ENCODE measurements at places on chromosomes 7 and 10.

- no peak for DNase-seq
Measured at GRCh38 chr10:5688587-5688986, 3.9 kb downstream of the TASOR2 start.

DNA sequence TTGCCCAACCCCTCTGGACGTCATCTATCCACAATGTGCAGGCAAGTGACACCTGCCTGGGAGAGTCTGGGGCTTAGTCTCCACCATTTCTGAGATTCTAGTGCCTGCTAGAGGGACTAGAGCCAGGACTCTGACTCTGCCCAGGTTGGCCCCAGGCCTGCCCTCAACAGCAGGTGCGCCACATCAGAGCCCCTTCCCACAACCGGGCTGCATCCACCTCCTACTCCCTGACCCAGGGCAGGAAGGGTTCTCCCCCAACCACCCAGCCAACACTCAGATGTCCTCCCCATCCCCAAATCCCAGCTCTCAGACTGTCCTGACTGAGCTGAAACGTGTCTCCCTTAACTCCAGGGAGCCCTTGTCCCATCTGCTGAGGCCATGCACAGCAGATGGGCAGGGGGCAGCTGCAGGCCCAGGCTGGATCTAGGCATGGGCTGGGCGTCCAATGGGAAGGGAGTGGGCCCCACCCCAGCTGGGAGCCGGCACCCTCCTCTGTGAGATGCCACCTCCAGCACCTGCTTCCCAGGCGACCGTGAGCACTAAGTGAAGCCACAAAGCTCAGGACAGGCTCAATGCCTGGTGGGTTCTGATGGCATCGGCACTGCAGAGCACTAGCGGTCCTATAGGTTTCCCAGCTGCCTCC lies 49.2 kb downstream of the RASGEF1A start:
- DNase-seq = no peak

GRCh38 chr10:124156524-124157260 lies 63.3 kb upstream of the CHST15 start:
- no peak for DNase-seq

DNA sequence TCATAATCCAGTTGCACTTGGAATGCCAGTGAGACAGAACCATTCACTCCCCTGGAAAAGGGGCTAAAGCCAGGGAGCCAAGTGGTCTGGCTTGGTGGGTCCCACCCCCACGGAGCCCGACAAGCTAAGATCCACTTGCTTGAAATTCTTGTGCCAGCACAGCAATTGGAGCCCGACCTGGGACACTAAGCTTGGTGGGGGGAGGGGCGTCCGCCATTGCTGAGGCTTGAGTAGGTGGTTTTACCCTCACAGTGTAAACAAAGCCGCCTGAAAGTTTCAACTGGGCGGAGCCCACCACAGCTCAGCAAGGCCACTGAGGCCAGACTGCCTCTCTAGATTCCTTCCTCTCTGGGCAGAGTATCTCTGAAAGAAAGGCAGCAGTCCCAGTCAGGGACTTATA lies 200.7 kb upstream of the NPSR1 start:
- DNase-seq = no peak

DNA sequence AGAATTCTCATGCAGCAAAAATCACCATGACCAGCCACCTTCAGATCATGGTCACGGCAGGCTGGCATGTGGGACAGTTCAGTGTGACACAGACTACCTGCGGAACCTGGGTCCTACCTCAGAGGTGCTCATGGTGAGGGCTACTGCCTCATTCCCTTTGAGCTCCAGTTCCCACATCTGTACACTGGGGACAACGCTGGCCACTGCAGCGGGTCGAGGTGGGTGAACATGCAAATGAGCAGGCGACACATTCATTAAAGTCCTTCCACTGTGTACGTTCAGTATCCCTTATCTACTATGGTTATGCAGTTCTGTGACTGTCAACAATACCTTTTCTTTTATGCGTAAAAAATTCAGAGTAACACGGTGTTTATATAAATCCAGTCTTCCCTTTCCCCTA lies 218.7 kb upstream of the AOAH start:
- DNase-seq = no peak

GRCh38 chr7:157908006-157908782 lies 571.4 kb downstream of the DNAJB6 start:
- DNase-seq = no peak

DNA sequence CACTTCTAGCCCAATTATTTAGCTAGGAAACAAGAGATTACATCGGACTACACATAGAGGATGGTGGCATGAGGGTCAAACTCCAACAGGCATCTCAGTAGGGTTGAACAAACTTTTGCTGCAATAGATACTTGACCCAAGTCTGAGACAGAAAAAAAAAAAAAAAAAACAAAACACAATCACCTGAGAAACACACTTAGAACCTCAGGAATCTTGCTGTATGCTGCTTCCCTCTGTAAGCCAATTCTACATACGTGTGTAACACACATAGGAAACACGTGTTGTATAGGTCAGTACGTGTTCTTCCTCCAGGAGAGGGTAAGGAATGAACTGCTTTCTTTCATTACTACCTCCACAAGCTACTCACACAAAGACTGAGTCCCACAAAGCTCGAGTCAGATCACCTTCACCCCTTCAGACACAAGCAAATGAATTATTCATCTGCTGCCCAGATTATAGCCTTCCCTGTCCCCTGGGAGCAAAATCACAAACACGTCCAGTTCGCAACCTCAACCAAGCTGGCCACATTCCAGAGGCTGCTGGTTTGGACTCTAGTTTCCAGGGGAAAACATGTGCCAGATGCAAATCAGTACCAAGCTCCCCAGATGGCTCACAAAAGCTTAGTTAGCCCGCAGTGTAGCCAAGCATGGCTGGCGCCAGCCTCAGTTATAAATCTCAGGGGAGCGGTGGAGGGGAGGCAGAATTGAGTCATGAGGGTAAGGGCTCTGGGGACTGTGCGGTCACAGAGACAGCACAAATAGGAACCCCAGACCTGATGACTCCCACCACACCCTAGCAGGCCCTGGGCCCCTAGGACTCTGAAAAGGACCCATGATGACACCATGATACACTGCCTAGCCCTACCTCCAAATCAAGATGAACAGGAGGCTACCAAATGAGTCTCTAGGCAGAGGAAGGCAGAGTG lies 15.1 kb downstream of the PSAP start:
- DNase-seq = no peak

DNA sequence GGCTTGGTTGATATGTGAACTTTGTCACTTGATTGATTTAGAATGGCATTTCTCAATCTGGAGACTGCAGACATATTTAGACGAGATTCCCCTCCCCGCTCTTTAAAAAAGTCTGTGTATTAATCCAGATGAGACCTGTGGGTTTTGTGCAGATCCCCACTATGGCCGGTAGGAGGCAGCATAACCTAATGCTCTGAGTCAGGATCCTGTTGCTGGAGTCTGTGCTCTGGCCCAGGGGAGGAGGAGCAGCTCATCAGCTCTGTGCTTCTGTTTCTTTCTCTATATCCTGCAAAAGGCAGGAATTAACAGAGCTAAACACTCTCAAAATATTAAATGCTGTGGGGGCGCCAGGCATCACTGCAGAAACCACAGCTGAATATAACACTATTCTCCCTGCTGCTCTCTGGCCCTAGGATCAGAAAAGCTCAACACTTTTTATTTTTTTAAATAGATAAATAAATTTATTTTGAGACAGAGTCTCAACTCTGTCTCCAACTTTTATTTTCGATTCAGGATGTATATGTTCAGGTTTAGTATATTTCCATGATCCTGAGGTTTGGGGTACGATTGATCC lies 23.9 kb upstream of the SEPHS1 start:
- DNase-seq = peak; percentile 72

GRCh38 chr7:157875230-157876179 lies 538.7 kb downstream of the DNAJB6 start:
- DNase-seq = no peak

GRCh38 chr7:129094501-129094900 lies 39.6 kb upstream of the TNPO3 start:
- no peak for DNase-seq

- no peak for DNase-seq
Measured at GRCh38 chr10:51319173-51319435, 244.8 kb downstream of the PRKG1 start.

DNA sequence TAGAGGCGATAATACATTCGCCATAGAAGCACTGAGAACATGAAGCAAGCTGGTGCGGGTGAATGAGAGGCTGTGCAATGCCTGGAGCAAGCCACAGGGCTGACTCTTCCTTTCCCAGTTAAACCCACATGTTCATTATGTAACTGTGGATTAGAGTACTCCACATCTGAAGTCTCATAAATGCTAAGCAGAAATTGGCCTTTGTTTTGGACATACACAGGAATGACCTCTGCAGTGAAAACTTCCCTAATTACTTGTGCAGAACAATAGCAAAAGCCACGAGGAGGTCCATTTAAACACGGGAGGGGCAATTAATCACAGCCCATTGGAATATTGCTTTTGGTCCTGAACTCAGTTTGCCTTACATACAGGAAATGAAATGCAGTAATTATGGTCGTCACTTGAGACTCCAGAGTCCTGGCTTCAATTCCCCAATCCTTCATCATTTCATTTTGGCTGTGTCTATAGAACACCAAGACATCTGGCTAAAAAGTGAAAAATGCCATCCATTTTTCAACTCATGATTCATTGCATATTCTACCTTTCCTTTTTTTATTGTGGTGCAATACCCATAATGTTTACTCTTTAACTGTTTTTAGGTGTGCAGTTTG lies 78.7 kb upstream of the CXCL12 start:
- DNase-seq = no peak

- peak; percentile 25 for DNase-seq
Measured at GRCh38 chr7:112112822-112113255, 93.4 kb downstream of the DOCK4 start.

DNA sequence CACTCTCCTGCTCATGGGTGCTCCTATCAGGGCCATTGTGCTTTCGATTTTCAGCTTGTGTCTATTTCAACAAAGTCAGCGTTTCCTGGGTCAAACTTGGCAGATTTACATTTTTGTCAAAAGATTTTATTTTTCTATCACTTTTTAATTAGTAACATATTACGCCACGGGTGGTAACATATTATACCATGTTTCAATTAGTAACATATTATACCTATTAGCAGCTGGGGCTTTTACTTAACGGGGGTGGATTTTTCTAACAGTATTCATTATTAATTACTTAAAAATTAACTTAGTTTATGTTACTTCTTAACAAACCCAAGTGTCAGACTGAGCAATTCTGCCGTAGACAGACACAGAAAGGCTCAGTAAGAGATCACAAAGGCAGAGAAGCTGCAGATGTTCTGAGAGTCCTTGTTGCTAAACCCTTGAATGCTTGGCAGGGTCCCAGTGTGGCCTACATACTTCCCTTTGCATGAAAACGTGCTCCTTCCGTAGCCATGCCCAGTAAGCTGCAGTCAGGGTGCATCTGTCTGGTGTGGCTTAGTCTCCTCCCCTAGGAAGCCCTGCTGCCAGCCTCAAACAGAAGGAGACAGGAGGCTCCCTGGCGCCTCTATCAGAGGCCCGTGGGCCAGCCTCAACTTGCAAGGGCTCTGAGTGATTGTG lies 263.1 kb upstream of the CXCL12 start:
- DNase-seq = peak; percentile 35

DNA sequence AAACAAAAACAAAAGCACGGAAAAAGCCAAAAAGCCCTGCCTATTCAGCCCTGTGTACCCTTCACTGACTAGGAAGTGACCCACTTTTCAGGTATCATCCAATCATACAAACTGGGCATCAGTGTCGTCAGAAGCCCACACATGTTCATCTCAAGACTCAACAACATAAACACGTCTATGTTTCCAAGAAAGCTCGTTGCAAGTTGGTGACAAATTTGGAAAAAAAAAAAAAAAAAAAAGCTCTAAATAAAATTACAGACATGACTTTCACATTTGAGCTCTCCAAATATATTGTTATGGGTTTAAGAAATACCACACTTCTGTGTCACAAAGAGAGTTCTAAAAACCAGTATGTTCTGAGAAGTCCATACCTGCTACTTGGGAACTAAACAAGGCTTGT lies 204.7 kb upstream of the KLF14 start:
- DNase-seq = no peak

DNA sequence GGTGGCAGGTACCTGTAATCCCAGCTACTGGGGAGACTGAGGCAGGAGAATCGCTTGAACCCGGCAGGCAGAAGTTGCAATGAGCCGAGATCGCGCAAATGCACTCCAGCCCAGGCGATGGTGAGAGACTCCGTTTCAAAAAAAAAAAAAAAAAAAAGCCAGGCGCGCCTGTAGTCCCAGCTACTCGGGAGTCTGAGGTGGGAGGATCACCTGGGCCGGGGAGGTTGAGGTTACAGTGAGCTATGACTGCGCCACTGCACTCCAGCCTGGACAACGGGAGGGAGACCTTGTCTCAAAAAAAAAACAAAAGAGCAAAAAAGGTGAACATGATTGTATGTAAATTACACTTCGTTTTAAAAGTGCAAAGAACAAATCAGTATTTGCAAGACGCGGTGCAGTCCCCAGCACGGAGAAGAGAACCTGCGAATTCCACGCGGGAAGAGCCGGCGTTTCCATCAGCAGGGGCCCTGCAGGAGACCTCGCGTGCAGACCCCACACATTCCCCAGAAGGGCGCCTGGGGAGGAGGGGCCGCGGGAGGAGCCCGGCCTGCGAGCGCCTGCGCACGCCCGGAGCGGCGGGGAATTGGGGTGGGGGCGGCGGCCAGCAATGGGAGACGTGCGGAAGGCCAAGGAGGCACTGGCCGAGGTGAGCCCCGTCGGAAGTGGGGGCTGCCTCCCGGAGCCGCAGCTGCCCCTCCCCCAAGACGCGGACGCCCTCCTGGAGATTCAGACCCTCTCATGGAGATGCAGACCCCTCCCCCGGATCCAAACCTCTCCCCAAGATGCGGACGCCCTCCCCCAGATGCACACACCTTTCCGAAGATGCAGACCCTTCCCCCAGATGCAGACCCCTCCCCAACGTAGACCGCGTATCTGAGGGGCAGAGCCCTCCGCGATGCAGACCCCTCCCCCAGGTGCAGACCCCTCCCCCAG lies 16.7 kb upstream of the SUN1 start:
- no peak for DNase-seq

GRCh38 chr7:114825423-114825951 lies 96.4 kb upstream of the MDFIC start:
- no peak for DNase-seq

DNA sequence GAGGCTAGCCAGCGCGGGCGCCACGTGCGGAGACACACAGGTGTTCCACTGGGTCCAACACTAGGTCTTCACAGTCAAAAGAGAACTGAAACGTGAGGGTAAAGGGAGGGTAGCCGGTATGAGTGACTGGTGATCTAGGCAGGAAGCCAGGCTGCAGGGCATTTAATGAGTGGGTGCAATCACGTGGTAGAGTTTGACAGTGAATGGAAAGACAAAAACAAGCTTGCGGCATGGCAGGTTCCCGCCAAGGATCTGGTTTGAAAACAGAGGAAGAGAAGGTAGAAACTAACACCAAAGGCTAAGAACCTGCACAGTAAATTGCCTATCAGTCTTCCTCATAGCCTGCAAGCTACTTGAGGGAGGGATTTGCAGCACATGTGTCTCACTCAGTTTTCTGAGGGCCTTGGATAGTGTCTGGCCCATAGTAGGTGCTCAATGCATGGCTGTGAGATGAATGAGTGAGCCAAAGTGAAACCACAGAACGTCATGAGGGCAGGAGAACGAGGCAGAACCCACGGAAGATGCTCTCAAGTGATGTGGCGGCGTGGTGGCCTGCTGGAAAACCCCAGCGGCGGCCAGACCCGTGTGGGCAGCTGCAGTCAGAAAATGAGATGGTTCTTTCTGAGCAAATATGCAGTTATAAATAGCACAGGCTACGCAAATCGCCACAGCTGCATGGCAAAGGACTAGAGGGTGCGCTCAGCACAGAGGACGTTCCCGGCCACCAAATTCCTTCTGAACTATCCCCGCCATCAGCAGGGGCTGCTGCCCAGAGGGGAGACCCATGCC lies 183.6 kb upstream of the NFE2L3 start:
- DNase-seq = no peak

Data from right lung (tissue), 10 donors.